HCEC 1CT (cell line): ENCODE measurements at places on chromosomes 7 and 10.
A peak's percentile ranks its signal among the peaks of the same experiment; 100 is the strongest.

GRCh38 chr10:49076319-49076718, 39.0 kb downstream of the VSTM4 start:
- DNase-seq = no peak

- peak; percentile 26 for DNase-seq
These were observed 76.4 kb upstream of the MAGI2 start for GRCh38 chr7:79529881-79530235.

- no peak for DNase-seq
These were observed 17.4 kb upstream of the SPOCK2 start for GRCh38 chr10:72105710-72106109.

DNA sequence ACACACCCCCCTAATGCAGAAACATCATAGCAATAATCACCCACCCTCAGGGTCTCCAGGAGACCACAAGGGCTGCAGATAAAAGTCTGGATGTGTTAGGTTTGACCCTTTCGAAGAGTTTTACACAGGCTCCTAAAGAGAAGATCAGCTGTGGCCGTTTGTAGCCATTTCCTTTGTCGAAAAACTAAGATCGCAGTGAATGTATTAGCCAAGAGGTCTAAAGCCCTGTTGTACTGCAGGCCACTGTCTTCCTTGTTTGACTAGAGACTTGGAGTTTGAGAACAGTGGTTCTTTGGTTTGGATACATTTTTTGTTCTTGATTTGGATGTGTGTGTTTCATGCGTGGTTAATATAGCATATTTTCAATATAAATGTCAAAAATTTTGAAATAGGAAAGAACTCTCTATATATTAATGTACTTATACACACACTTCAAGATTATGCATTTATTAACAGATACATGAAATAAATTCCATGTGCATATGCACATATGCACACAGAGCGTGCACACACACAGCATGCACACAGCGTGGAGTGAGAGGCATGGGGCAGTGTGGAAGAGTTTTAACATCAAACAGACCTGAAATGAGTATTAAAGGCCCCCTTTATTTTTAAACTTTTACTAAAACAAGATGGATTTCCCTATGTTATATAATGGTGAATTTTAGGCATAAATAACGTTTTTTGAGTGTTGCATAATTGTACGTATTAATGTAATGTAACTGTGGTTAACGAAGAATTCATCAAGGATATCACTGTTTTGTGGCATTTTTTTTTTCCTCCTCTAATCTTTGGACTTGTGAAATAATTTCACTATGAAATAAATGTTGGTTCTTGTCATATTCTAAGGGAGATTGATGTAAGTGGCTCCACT, 2.2 kb downstream of the IKZF1 start:
- no peak for DNase-seq

- no peak for DNase-seq
These were observed 11.1 kb downstream of the PTPN12 start for GRCh38 chr7:77548206-77548605.

GRCh38 chr10:115762029-115762428, 511.0 kb downstream of the GFRA1 start:
- DNase-seq = peak; percentile 32

DNA sequence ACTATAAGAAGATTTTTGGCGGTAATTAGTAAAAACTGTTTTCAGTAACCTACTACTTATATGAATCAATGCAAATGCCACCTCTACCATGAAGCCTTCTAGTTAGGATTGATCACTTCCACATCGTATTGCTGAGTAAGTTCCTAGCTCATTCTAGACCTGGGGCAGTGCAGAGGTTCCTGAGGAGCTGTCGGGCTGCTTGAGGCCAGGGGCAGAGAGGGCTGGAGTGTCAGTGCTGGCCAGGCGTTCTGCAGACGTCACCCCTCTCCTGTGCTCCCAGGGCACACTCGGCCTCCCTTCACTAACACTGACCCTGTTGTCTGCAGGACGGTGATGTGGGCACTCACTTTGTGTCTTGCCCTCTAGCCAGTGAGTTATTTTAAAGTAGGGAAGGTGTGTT, 275.7 kb downstream of the CELF2 start:
- no peak for DNase-seq

DNA sequence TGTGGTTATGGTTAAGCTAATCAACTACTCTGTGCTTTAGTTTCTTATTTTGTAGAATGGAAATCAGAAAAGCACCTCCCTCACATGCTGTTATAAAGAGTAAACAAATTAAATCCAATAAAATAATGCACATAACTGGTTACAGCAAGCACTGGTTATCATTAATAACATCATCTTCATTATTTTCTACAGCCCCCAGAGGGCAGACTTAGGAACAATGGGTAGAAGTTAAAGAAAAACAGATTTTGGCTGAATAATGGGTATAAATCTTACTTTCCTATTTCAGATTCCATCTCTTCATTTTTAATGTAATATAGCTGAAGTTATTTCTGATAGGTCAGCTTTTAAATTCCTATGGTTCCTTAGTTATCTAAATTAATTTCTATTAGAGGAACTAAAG, 126.5 kb downstream of the DOCK4 start:
- DNase-seq = peak; percentile 37

DNA sequence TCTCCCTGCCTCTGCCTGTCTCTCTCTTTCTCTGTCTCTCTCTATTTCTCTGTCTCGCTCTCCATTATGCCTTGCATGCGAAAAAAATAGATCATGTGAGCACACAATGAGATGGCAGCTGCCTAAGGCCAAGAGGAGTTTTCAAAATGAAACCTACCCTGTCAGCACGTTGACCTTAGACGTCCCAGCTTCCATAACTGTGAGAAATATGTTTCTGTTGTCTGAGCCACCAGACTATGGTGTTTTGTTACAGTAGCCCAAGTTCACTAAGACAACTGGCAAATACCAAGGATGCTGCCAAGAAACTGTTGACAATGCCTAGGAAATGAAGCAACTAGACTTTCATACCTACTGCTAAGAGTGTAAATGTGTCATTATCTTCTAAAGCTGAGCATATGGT, 70.6 kb upstream of the PLXDC2 start:
- no peak for DNase-seq

DNA sequence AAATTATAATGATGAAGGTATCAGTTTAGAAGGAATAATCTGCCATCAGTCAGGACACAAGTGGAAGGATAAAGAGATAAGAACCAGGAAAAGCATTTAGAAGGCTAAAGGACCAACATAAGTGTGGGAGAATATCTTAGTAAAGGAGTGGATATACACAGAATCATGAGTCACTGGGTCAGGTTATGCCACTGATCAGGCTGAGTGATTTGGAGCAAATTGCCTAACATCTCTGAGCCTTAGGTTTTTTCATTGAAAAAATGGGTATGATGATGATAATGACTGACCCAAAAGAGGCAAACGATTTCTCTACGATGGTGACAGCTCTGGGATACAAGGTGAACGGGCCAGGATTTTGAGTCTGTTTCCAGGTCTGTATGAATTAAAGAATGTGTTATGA, 2.8 kb upstream of the CUL1 start:
- no peak for DNase-seq

DNA sequence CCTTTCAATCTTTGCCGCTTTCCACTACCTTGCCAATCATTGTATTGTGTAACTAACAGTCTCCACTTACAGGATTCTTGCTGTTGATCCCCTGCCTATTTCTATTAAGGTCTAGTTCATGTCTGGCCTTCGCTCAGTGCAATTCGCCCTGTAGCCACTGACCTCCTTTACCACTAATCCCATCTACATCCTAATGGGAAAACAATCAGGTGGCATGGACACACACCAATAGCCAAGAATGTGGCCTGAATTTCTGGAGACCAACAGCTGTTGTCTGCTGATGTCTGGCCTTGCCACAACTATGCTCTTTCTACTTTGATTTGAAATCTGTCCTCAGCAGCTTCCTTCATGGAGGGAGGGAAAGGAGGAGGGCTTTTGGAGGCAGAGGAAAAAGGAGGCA, 546.2 kb downstream of the SORCS3 start:
- no peak for DNase-seq

DNA sequence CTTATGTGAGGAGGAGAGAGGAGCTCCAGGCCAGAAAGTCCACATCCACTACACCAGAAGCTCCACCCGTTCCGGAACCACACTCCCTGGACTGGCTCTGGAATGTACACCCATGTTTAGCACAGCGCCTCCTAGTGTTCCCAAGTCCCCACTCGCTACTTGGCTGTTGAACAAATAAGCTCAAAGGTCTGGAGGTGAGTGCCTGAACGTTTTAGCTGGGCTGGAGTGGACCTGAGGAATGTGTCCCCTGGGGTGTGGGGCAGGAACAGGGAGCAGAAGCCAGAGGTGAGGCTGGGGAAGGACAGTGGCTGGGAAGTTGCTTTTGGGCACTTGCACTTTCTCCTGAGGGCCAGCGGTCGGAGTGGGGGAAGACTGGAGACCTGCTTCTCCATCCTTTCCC, 164.1 kb upstream of the CDCA7L start:
- DNase-seq = peak; percentile 44

GRCh38 chr10:69818676-69819239, 17.1 kb downstream of the COL13A1 start:
- peak; percentile 22 for DNase-seq

DNA sequence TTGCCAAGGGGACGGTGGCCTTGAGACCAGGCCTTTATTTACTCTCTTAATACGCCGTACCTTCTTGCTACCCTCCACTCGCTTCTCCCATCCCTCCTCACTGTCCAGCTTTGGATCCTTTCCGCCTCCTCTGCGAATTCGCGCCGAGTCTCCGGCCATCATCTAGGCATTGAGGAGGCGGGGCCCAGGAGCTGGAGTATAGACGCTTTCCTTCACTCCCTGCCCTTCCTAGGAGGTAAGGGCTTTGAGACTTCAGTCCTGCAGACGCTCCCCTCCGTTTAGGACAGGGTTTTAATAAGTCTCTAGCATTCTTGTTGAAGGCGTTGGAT, 538 bp downstream of the TFAM start:
- peak; percentile 34 for DNase-seq

DNA sequence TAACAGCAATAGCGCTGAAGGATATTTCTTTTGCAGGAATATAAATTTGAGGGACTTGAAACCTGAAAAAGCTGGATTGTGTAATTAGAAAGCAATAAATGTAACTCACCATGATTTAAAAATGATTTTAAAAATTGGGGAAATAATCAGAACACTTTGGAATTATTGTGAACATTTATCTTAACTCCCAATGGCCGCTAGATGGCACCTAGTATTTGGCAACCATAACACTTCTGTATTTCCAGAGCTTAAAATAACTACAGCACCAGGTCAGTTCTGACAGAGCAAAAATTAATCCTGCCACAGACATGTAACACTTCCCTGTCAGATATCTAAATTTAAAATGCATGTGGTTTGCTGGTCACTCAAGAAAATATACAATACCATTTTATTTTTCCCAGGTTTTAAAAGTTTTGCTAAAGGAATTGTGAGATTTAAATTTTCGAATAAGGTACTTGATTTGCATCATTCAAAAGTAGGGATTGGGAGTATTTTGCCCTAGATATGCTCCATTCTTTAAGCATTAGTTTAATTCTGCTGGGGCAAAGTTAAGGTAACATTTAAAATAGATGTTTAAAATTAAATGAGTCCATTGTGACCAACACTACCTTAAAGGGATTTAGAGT, 144.5 kb downstream of the PPP1R3A start:
- DNase-seq = peak; percentile 70
